ENCODE measurements at places on chromosomes 6 and 20.

GRCh38 chr20:533526-533925, 10.1 kb downstream of the CSNK2A1 start:
- no peak for DNase-seq

- no peak for DNase-seq
Measured at GRCh38 chr6:43698584-43699349, 11.2 kb upstream of the MRPS18A start.

DNA sequence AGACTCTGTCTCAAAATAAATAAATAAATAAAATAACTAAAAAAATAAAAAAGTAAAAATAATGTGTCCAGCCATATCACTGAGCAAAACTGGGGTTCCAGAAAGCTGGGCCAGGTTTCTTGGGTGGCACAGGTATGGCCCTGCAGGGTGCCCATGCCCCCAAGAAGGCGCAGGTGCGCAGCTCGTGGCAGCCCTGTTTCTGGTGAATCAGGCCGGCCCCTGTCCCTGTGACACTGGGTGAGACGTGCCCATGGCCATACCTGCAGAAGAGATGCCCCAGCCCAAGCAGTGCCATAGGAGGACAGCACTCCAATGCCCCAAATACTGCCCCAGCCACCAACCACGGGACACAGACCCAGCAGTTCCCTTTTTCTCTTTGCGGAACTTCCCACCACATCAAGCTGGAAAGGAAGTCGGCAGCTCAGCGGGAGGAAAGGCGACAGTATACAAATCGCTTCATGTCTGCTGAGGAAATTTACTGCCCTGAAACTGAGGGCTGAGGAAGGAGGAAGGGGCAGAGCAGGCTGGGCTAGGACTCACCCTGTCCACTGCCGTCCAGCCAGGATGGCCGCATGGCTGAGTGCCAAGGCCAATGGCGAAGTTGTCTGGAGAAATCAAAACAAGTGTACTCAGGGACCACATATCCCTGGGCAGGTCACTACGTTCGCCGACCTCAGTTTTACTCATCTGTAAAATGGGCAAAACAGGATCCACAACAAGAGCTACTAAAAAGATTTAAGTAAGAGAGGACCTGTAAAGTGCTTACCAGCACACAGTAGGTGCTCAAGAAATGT, 55.4 kb downstream of the PREX1 start:
- DNase-seq, result no peak

DNA sequence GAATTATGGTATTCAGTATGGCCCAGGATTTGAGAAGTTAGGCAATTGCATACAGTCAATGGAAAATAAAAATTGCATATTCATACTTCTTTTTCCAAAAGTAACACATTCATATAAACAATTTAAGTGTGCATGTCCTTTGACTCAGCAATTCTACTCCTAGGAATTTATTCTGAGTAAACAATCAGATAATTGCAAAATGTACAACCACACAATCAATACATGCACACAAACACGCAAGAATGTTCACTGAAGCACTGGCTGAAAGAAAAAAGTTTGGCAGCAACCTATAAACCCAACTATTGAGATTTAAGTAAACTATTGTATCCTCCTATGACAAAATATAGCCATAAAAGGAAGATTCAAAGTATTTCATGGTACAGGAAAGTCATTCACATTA, 1.6 kb downstream of the CYP39A1 start:
- no peak for DNase-seq

GRCh38 chr6:26521600-26522391, 16.4 kb upstream of the HMGN4 start:
- peak; percentile 64 for DNase-seq

GRCh38 chr6:126300735-126301134, 39.2 kb upstream of the CENPW start:
- DNase-seq, result no peak

DNA sequence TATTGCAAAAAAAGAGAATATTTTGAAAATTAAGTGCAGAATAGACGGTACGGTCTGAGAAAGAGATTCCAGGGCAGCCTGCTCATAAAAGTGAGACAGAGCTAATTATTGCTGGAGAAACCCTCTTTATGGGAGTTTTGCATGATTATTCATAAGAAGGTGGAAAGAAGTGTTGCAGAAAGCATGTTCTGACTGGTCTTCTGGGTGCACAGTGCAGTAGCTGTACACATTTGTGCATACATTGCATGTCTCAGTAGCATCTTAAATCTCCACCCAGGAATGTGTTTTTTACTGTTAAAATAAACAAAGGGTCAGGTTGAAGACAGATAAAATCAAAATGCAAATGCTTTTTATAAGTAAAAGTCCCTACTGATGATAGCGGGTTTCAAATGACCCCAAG, 1813.6 kb upstream of the DEFB115 start:
- no peak for DNase-seq

DNA sequence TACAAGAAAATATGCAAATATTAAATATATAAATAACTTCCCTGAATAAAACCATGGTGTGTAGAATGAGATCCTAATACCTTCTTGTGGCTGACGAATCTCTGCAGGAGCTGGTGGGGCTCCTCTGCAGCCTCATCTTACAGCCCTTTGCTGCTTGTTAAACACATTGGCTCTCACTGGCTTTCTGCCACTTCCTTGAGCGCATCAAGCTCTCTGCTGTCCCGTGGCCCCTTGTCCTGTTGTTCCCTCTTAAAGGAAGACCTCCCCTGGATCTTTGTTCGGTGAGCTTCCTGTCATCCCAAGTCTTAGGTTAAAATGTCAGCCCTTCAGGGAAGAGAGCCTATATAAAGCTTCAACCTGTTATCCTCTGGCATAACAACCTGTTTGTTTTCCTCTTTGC, 519.6 kb downstream of the DOK5 start:
- DNase-seq, result no peak

- no peak for DNase-seq
Measured at GRCh38 chr6:114001354-114001753, 30.4 kb upstream of the HDAC2 start.

All from breast epithelium (tissue), 4 donors.